ENCODE measurements at places on chromosomes 5 and 9.

DNA sequence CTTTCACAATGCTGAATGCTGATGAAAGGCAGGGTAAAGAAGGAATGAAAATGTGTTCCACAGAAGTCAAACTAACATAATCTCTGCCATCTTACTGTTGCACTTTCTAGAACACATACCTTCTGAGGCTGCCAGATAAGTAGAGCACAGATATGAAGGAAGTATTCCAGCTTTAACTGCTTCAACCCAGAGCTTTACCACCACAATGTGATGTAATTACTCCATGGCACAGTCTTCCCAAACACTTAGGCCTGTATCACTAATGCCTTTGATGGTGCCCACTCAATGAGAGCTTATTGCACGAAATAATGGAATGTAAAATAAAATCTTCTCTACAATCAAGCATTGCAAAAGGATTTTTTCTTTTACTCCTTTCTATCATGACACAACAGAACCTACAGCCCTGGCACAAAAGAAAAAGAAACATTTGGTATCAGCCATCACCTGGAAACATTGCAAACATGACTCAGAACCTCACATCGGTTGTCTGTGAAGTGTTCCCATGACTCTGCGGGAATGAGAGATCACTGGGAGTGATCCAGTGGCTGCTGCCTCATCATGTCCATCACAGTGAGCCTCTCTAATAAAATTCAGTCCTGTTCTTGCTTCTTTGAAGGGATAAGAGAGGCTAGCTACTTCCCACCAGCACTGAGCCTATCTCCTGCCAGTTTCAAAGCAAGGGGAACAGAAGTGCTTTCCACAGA is 385.8 kb downstream of the EFNA5 start:
- DNase-seq = no peak

DNA sequence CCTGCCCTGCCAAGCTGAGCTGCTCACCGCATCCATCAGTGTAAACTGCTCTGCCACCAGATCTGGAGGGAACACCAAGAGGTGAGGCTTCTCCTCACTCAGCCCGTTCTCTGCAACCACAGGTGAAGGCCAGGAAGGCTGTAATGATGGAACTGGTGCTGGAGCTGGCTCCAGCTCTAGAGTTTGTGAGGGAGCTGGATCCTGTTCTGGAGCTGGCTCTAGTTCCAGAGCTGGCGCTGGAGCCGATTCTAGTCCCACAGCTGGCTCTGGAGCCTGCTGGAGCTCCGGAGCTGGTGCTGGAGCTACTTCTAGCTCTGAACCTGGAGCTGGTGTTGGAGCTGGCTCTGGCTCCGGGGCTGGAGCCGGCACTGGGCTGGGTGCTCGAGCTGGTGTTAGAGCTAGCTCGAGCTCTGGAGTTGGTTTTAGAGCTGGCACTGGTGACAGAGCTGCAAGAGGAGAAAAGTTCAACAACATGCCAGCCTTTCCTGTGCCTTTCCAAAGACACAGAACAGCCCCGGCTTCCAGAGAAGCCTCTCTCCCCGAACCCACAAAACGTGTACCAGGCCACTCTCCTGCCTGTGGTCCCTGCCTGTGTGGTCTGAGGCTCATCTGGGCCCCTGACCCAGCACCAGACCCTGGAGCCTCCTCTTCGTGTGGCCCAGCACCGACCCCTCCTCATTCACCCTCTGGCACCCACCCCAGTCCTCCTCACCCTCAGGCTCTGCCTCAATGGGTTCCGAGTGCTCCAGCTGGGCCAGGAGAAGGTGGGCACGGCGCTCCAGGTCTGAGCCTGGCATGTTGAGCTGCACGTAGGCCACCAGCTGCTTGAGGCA is 12.9 kb downstream of the RALGDS start:
- no peak for DNase-seq

- no peak for DNase-seq
Observed at GRCh38 chr9:37745970-37746369, 7.6 kb upstream of the TRMT10B start.

DNA sequence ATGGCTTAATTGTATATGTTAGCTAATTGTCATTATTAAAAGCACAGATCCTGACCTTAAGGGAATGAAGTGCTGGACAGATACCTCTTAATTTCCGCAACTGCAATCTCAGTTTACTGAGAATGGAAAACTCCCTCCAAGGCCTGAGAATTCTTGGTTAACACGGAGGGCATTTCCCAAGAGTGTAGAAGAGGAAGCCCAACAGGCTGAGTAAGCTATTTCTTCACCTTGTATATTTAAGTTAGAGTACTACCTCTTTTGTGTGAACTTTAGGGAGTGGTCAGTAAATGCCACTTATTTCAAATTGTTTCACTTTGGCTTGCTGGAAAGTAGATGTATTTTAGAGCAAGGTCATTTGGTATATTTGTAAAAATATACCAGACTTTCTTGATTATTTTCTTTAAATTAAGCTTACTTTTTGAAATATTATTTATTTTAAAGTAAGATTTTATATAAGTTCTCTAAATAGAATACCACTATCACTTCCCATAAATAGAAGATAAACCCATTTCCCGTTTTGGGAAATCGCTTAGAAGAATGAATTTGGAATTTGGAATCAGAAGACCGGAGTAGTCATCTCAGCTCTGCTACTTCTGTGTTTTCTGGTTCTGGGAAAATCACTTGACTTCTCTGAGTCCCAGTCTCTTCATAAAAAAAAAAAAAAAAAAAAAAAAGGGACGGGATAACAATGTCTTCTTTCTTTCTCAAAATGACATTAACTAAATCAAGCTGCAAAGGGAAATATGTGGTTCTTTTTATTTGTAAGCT is 26.0 kb upstream of the C9orf72 start:
- no peak for DNase-seq

- no peak for DNase-seq
Observed at GRCh38 chr5:117999939-118000549, 988.3 kb downstream of the DTWD2 start.

DNA sequence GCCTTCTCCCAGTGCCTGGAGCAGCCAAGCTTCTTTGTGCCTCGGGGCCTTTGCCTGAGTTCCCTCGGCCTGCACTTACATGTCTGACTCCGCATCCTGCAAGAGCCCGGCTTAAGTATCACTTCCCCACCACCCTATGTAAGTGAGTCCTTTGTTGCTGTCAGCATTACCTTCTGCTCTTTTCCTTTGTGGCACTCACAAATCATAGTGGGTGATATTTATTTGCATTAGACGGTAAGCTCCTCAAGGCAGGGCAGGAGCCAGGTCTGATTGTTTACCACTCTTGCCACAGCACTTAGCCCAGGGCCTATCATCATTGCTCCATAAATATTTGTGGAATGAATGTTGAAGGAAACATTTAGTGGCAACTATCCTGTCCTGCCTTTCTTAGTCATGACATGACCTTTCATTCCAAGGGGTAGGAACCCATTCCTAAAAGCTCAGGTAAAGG is 4.8 kb downstream of the GM2A start:
- DNase-seq = no peak

- no peak for DNase-seq
Observed at GRCh38 chr9:107888773-107889227, 399.2 kb upstream of the KLF4 start.

GRCh38 chr5:174472956-174473355 is 251.4 kb upstream of the MSX2 start:
- DNase-seq = no peak

DNA sequence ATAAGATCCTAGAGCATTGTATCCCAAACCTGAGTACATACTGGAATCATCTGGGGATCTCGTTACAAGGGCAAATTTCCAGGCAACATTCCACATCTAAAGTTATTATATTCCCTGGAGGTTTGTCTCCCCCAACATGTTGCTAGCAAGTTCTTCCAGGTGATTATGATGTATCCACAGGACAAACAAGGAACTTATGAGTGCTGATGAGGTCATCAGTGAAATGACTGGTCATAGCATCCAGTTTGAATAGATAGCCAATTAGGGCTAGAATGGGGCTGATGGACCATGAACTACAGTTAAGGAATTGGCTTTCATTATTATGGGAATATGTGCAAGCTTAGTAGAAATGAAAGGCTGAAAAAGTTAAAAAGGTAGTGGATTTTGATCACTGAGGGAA is 115.2 kb downstream of the CWC27 start:
- no peak for DNase-seq

- peak; percentile 3 for DNase-seq
Observed at GRCh38 chr9:29211580-29212396, 1638.5 kb upstream of the C9orf72 start.

- no peak for DNase-seq
Observed at GRCh38 chr5:137566780-137567179, 67.7 kb upstream of the SPOCK1 start.

DNA sequence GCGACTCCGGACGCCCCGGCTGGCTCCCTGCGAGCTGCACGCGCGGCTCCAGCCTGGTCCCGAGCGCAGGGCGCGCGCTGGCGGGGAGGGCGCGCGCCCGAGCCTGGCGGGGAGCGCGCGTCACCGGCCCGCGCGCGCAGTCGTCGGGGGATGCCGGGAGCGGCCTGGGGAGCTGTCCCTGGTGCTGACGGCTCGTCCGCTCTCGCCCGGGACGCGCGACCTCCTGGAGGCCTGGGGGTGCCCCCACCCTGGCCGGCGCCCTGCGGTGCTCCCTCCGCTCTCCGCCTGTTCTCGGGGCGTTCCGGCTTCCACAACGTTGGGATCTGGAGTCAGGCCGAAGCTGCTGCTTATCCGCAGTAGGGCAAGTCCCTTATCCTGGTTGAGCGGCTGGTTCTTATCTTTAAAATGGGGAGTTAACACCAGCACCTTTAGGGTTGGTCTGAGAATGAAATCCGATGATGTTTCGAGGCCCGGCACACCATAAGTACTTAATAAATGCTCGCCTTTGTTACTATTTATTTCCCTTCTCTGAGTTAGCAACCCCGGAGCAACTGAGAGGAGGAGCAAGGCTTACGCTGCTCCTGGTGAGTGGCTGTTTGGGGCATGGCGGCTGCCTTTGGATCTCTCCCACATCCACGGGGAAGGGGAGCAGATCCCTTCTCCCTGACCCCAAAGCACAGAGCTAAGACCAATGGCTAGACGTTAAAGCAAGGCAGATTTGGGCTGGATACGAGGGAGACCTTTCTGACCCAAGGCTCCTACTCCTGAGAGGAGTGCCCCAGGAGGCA is at the start of gene FAM163B:
Gene FAM163B, minus strand, starts transcription at position 79 of the 788 bp plus-strand sequence. CDS start 29,166 bp downstream, outside the sequence.
- DNase-seq = no peak

- no peak for DNase-seq
Observed at GRCh38 chr5:133780619-133781280, 168.4 kb upstream of the FSTL4 start.

GRCh38 chr5:83683836-83684235 is 36.8 kb downstream of the HAPLN1 start:
- DNase-seq = no peak

- no peak for DNase-seq
Observed at GRCh38 chr5:148747536-148747906, 78.9 kb upstream of the ADRB2 start.

DNA sequence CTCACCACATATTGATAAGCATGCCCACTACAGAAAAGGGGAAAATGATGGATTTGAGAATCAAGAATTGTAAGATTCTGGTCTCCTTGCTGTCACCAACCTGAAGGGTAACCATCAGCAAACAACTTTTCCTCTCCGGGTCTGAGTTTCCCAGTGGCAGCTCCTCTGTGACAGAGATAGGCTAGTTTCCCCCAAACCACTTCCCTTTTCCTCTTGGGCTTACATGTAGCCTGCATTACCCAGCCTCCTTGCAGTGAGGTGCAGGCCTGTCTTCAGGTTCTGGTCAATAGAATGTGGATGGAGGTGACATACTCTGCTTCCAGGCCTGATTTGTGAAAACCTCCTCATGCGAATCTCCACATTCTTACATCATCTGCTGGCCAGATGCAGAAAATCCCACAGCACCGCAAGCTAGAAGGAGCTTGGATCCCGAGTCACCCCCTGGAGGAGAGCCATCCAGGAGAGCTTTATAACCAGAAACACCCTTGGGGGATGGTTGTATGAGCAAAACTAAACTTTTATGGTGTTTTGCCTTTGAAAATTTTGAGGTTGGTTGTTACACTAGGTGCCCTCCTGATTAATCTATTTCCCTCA is 206.1 kb downstream of the RGS3 start:
- DNase-seq = no peak

DNA sequence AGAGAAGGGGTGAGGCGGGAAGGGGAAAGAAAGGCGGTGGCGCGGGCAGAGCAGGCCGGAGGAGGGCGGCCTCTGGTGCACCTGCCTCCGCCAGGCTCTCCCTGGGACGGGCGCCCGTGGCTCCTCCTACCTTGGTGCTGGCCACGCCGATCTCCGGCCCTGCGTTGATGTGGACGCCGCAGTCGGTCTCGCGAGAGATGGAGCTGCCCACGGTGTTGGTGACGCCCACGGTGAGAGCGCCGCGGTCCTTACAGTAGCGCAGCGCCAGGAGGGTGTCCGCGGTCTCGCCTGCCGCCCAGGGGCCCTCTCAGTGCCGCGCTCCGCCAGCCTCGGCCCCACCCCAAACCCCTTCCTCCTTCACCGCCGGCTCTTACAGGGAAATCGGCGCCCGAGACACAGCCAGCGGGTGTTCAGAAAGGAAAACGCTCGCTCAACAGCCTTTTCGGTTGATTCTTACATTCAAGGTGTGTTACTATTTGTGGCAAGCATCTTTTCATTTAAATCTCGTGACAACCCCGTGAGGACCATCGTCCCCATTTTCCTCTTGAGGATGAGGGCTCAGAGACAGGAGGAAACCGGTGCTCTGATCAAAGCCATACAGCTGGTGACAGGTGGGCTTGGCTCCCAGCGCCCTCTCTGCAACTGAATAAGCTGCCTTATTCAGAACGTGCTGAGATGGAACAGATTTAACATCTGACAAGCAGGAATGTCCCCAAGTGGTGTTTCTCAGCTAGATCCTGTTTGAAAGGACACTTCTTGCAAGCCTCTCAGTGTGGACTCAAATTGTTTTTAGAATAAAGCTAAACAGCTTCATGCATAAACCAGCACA is 22.0 kb upstream of the MAPK9 start:
- DNase-seq = peak; percentile 35

DNA sequence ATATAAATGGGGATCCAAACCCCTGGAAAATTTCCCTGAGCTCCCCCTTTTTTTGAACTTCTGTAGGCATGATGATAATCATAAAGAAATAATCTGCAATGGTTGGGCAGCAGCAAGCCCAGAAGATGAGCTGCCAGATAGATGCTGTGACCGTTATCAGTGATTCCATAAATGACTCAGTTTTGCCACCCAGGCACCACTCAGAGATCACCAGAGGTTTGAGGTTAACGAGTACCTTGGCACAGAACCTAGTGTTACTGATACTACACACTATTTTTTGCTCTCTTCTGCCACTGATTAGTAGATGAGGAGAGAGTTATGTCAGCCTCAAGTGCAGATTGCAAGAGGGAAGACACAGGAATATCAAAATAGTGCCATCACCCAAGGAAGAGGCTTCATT is 199.3 kb upstream of the PTGER4 start:
- peak; percentile 49 for DNase-seq

- DNase-seq = no peak
Observed at GRCh38 chr9:104177676-104178075, 83.6 kb downstream of the SMC2 start.

Measured in CD4-positive, alpha-beta T cell treated with Interleukin-2 at 100 ng/mL for 4 hours (primary cell).